B cell (primary cell): ENCODE measurements at places on chromosomes 4 and X. TPM values are rescaled to one million over a fixed set of nuclear protein-coding genes. Genes with fewer than 3 reads are reported as not detected.

- DNase-seq: no peak
- H3K4me1 ChIP-seq: no peaks in the 10 kb centered on the region
- H3K27me3 ChIP-seq: peaks cover 4% of the 10 kb centered on the region
- no peak overlapping the region for H3K27ac ChIP-seq
These were observed 4.2 kb upstream of the AFP start for GRCh38 chr4:73431813-73432168.

DNA sequence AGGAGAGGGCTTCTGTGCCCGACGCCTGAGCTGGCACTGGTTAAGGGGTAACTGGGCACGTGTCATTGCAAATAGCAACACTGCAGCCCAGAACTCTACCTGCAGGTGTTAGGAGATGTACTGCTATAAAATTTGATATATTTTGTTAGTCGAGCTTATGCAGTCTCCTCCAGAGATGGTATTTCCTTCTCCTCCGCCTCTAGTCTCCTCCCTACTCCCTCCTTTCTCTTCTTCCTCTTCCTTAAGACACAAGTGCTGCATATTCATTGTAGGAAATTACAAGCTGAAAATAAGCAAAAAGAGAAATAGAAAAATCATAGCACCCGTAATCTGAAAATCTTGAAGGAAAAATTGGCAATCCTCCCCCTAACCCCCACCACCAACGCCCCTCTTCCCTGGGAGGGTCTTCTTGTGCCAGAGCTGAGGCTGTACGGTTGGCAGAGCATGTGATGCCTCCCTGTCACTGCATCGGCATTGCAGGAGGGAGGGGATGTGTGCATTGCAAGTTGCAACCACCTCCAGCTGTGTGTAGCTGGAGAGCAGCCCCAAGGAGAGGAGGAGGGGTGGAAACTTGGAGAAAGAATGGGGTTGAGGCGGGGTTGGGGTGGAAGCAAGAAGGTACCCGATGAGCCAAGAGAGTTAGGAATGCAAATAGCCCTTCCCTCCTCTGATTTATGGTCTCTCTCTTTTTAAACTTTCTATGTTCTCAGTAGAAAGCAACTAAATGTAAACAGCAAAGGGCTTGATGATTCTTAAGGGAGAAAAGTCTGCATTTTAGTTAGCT is 48.3 kb upstream of the MND1 start:
- H3K27ac ChIP-seq: no peak overlapping the region
- no peaks in the 10 kb centered on the region for H3K27me3 ChIP-seq
- H3K36me3 ChIP-seq: no peaks in the 10 kb centered on the region

DNA sequence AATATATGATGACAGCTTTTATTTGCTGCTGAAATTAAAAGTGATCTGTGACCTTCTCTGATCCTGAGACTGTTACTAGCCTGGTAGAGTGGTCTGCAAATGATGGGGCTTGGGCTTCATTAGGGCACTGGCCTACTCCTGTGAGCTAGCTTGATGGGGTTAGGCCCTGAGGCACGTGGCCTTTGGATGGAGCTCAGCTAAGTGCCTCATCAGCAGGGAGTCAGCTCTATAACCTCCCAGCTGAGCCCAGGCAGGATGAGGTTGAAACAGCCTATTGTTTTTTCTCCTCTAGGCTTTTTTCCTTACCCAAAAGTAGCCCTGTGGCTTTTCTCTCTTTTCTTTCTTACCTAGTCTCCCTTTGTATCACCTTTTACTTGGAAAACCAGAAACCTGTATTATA is 92.2 kb downstream of the AFF2 start:
- DNase-seq: no peak
- no peaks in the 10 kb centered on the region for H3K27me3 ChIP-seq
- no peaks in the 10 kb centered on the region for H3K4me1 ChIP-seq
- no peaks in the 10 kb centered on the region for H3K36me3 ChIP-seq

GRCh38 chrX:77938083-77938680 is 27.7 kb downstream of the ATP7A start:
- H3K36me3 ChIP-seq: no peaks in the 10 kb centered on the region
- no peak overlapping the region for H3K27ac ChIP-seq
- H3K27me3 ChIP-seq: no peaks in the 10 kb centered on the region
- no peak for DNase-seq
- no peak overlapping the region for H3K4me3 ChIP-seq

- H3K36me3 ChIP-seq: no peaks in the 10 kb centered on the region
- no peak overlapping the region for H3K27ac ChIP-seq
- no peaks in the 10 kb centered on the region for H3K4me1 ChIP-seq
- H3K27me3 ChIP-seq: no peaks in the 10 kb centered on the region
- DNase-seq: no peak
These were observed 400.6 kb downstream of the PABPC4L start for GRCh38 chr4:133800966-133801365.

DNA sequence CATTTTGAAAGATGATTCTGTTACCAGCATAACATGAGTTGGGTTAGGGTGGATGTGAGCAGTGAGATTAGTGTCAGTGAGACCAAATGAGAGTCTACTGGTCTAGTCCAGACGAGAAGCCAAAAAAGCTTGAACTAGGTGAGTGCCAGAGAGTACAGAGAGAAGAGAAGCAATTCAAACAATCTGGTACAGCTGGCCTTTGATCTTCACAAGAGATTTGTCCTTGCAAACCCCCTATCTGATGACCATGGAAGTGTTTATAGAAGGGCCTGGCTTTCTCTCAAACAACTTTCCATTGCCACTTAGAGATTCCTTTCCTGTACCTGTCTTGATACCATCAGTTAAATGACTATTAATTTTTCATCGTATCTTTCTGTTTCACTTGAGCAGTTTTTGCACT is 128.5 kb downstream of the PPA2 start:
- no peak overlapping the region for H3K27ac ChIP-seq
- no peaks in the 10 kb centered on the region for H3K27me3 ChIP-seq
- no peaks in the 10 kb centered on the region for H3K4me1 ChIP-seq
- no peak overlapping the region for H3K4me3 ChIP-seq
- DNase-seq: no peak

GRCh38 chr4:24404281-24404680 is 180.1 kb downstream of the DHX15 start:
- no peak for DNase-seq
- H3K36me3 ChIP-seq: no peaks in the 10 kb centered on the region
- no peak overlapping the region for H3K4me3 ChIP-seq
- no peak overlapping the region for H3K27ac ChIP-seq

DNA sequence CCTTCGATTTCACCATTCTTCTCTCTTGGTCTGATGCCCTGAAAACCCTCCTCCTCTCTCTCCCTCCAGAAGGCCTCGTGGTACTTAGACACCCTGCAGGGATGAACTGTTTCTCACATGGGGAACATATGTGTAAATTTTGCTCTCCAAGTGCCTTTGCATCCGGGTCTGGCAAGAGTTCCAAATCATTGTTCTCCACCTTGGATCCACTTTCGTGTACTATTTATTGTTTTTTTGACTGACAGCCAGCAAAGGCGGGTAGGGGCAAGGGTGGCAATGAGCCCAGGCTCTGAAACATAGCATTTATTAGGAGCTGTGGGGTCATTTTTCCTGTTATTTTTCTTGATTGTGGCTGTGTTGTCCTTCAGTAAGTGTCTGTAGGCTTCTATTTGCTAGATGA is 81.7 kb downstream of the RTL5 start:
- no peak for DNase-seq
- H3K27me3 ChIP-seq: no peaks in the 10 kb centered on the region
- no peak overlapping the region for H3K27ac ChIP-seq
- no peaks in the 10 kb centered on the region for H3K4me1 ChIP-seq

- no peak overlapping the region for H3K27ac ChIP-seq
- H3K4me1 ChIP-seq: no peaks in the 10 kb centered on the region
- H3K4me3 ChIP-seq: no peak overlapping the region
These were observed 171.2 kb downstream of the THOC2 start for GRCh38 chrX:123561439-123562215.

- DNase-seq: no peak
- no peaks in the 10 kb centered on the region for H3K27me3 ChIP-seq
- H3K4me1 ChIP-seq: no peaks in the 10 kb centered on the region
These were observed 22.4 kb downstream of the AFP start for GRCh38 chr4:73458184-73459047.

DNA sequence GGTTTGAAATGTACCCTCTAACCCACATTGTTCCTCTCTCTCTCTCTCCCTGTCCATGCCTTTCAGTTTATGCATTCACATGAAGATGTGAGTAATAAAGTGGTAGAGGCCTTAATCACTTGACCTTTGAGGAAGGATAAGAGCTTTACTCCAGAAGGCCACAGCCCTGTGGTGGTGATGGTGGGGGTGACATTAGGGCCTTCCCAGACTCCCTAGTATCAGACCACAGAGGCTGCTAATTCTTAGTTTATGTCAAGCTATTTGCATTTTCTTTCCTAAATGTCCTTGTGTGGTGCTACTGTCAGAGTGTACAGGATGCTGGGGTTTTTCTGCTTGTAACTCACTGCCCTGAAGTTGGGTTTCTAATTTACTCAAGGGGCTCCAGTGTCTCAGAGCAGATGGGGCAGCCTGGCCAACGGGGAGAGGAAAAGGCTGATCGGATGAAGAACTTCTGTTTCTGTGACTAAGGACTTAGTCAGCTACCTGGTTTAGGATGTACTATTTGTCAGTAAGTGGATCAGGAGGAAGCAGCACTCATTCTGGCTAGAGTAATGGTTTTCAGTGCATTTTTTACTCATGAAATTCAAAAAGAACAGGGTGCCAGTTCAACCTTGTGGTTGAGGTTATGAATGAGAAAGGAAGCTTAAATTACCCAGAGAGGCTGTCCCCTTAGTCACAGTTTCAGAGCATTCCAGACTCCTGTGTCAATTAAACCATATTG is 509.6 kb upstream of the DIPK2B start:
- H3K27ac ChIP-seq: no peak overlapping the region
- H3K4me1 ChIP-seq: peaks cover 8% of the 10 kb centered on the region
- H3K4me3 ChIP-seq: no peak overlapping the region
- no peak for DNase-seq

GRCh38 chrX:134173541-134174272 is 63.3 kb upstream of the CCDC160 start:
- peak; percentile 47 for DNase-seq
- H3K4me3 ChIP-seq: peak overlapping the region; percentile 47
- H3K27ac ChIP-seq: no peak overlapping the region
- no peaks in the 10 kb centered on the region for H3K36me3 ChIP-seq

- no peak overlapping the region for H3K4me3 ChIP-seq
- no peak for DNase-seq
- peaks cover 2% of the 10 kb centered on the region for H3K4me1 ChIP-seq
- no peaks in the 10 kb centered on the region for H3K27me3 ChIP-seq
These were observed 73.9 kb downstream of the NSG1 start for GRCh38 chr4:4460759-4461158.

GRCh38 chrX:40263014-40263560 is 165.3 kb upstream of the BCOR start:
- DNase-seq: no peak
- peaks cover 10% of the 10 kb centered on the region for H3K4me1 ChIP-seq
- no peak overlapping the region for H3K27ac ChIP-seq

DNA sequence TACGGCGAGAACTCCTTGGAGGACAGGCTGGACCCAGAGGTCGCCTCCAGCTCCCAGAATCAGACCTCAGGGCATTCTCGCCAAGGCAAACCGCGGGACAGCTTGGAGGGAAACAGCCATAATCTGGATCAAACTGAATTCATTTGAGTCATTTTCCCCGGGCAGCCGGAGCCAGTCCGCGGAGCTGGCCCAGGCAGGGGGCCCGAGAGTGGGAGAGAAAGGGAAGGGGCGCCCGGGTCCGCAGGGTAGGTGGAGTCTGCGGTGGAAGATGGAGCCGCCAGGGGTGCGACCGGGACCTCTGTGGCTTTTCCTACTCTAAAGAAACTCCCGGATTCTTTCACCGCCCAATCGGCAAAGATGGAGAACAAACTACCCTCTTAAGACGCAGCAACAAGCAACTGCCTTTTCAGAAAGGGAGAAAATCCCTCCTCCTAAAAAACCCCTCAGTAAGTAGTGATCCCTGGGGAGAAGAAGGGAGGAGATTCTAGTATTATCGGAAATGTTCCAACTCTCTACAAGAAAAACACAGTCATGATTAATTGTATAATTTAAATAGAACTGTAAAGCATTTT is 5.2 kb downstream of the NKX3-2 start:
- no peak overlapping the region for H3K4me3 ChIP-seq
- no peak overlapping the region for H3K27ac ChIP-seq
- H3K36me3 ChIP-seq: no peaks in the 10 kb centered on the region
- peaks cover 69% of the 10 kb centered on the region for H3K4me1 ChIP-seq
- peaks cover 84% of the 10 kb centered on the region for H3K27me3 ChIP-seq

- no peak overlapping the region for H3K27ac ChIP-seq
- H3K4me3 ChIP-seq: no peak overlapping the region
- H3K36me3 ChIP-seq: no peaks in the 10 kb centered on the region
- no peak for DNase-seq
- no peaks in the 10 kb centered on the region for H3K27me3 ChIP-seq
These were observed 216.2 kb downstream of the ADGRA3 start for GRCh38 chr4:22299678-22300077.

GRCh38 chr4:22552812-22553211 is 36.9 kb upstream of the ADGRA3 start:
- DNase-seq: no peak
- H3K4me3 ChIP-seq: no peak overlapping the region
- no peak overlapping the region for H3K27ac ChIP-seq
- H3K36me3 ChIP-seq: no peaks in the 10 kb centered on the region

GRCh38 chrX:153464116-153464515 is 6.3 kb downstream of the HAUS7 start:
- H3K36me3 ChIP-seq: no peaks in the 10 kb centered on the region
- no peaks in the 10 kb centered on the region for H3K27me3 ChIP-seq
- no peak for DNase-seq
- no peaks in the 10 kb centered on the region for H3K4me1 ChIP-seq
- no peak overlapping the region for H3K27ac ChIP-seq

- no peak for DNase-seq
- peaks cover 21% of the 10 kb centered on the region for H3K4me1 ChIP-seq
- H3K27ac ChIP-seq: peak overlapping the region; percentile 13
- no peaks in the 10 kb centered on the region for H3K27me3 ChIP-seq
- H3K36me3 ChIP-seq: peaks cover 2% of the 10 kb centered on the region
- no peak overlapping the region for H3K4me3 ChIP-seq
These were observed 52.2 kb downstream of the FRYL start for GRCh38 chr4:48727666-48728459.

- no peaks in the 10 kb centered on the region for H3K4me1 ChIP-seq
- no peak overlapping the region for H3K27ac ChIP-seq
- H3K27me3 ChIP-seq: no peaks in the 10 kb centered on the region
- no peaks in the 10 kb centered on the region for H3K36me3 ChIP-seq
- H3K4me3 ChIP-seq: no peak overlapping the region
These were observed 370.2 kb downstream of the GRIA2 start for GRCh38 chr4:157590679-157591078.

DNA sequence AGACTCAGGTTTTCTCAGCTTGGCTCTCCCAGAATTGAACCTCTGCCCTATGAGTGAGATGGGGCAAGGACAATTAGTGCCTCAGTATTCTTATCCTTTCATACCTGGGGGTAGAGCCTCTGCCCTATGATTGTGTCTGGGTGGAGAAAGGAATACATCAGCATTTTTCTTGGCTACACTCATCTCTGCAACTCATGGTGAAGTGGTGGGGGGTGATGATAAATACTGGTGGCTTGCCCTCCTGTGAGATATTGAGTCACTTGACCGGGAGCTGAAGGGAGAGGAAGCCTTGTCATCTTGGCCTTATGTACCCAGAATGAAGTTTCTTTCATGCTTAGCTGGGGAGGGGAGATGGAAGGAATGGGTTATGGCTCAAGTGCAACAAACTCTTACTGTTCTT is 71.3 kb upstream of the ENOX2 start:
- H3K27ac ChIP-seq: no peak overlapping the region
- DNase-seq: no peak
- H3K4me3 ChIP-seq: no peak overlapping the region
- no peaks in the 10 kb centered on the region for H3K36me3 ChIP-seq

Gene NEK1
- total RNA-seq: 21.4 and 23.9 TPM in 2 replicates

Gene TMEM156
- 59.9 and 61.4 TPM in 2 replicates for total RNA-seq

Gene PLXNB3
- total RNA-seq: not detected in 2 replicates

Gene GLRA3
- 0.12 and 0.22 TPM in 2 replicates for total RNA-seq

Gene FAM47E
- 1.3 and 1.7 TPM in 2 replicates for total RNA-seq

Gene CDS1
- total RNA-seq: 0.15 and 0.19 TPM in 2 replicates

Gene LDB2
- not detected in 2 replicates for total RNA-seq

Gene UGDH
- total RNA-seq: 18.5 and 25.4 TPM in 2 replicates

Gene NLRP2B
- not detected in 2 replicates for total RNA-seq

Gene DGAT2L6
- not detected in 2 replicates for total RNA-seq
